A549 treated with Mapracorat at 1 μM for 4 hours (cell line): ENCODE measurements at places on chromosomes 16 and 17. TPM values are rescaled to one million over a fixed set of nuclear protein-coding genes. Genes with fewer than 3 reads are reported as not detected.

AGRP gene
- total RNA-seq, result not detected in 5 replicates

PLA2G10 gene
- 0.24 to 0.65 TPM (median 0.31 TPM) in 5 replicates for total RNA-seq

UBFD1 gene
- 35.8 to 50.7 TPM (median 47.3 TPM) in 5 replicates for total RNA-seq

MKS1 gene
- total RNA-seq, result 9.0 to 12.7 TPM (median 11.2 TPM) in 5 replicates

FOXN1 gene
- total RNA-seq, result 0.04 to 0.08 TPM (median 0.06 TPM) in 3 of 5 replicates, not detected in the others

CA5A gene
- total RNA-seq, result not detected in 5 replicates

PROCA1 gene
- total RNA-seq, result 0.94 to 1.5 TPM (median 1.3 TPM) in 5 replicates

NEUROD2 gene
- 0.08 TPM in 1 of 5 replicates, not detected in the others for total RNA-seq

HOXB13 gene
- total RNA-seq, result 1.8 to 2.4 TPM (median 2.1 TPM) in 5 replicates

NDRG4 gene
- 25.6 to 29.8 TPM (median 26.1 TPM) in 5 replicates for total RNA-seq

GCGR gene
- 0.08 to 0.64 TPM (median 0.35 TPM) in 4 of 5 replicates, not detected in the other for total RNA-seq

CNGB1 gene
- total RNA-seq, result 0.05 to 0.49 TPM (median 0.08 TPM) in 5 replicates

PLCG2 gene
- total RNA-seq, result 2.4 to 5.0 TPM (median 4.1 TPM) in 5 replicates

CES3 gene
- total RNA-seq, result 2.3 to 3.6 TPM (median 2.4 TPM) in 5 replicates

TEKT5 gene
- not detected in 5 replicates for total RNA-seq

ASPHD1 gene
- total RNA-seq, result 15.1 to 26.3 TPM (median 23.9 TPM) in 5 replicates

SLC9A5 gene
- total RNA-seq, result 1.1 to 1.9 TPM (median 1.5 TPM) in 5 replicates

TBX4 gene
- 0.23 to 0.36 TPM (median 0.30 TPM) in 5 replicates for total RNA-seq

RNF166 gene
- total RNA-seq, result 11.8 to 20.1 TPM (median 16.7 TPM) in 5 replicates

TBX6 gene
- total RNA-seq, result 0.08 to 0.44 TPM (median 0.27 TPM) in 5 replicates

OTOP2 gene
- 0.08 to 0.10 TPM in 2 of 5 replicates, not detected in the others for total RNA-seq

SP6 gene
- 3.9 to 5.4 TPM (median 4.4 TPM) in 5 replicates for total RNA-seq

WNK4 gene
- 1.1 to 1.8 TPM (median 1.3 TPM) in 5 replicates for total RNA-seq

SMIM22 gene
- total RNA-seq, result not detected in 5 replicates

HIGD1B gene
- total RNA-seq, result not detected in 5 replicates

CCL4 gene
- not detected in 5 replicates for total RNA-seq

GP1BA gene
- total RNA-seq, result not detected in 5 replicates

ERAL1 gene
- 69.4 to 88.1 TPM (median 83.9 TPM) in 5 replicates for total RNA-seq

FOXJ1 gene
- 0.41 to 0.80 TPM (median 0.70 TPM) in 5 replicates for total RNA-seq

TMEM88 gene
- 0.33 to 1.1 TPM (median 0.63 TPM) in 5 replicates for total RNA-seq

C16orf74 gene
- total RNA-seq, result 12.3 to 19.5 TPM (median 15.1 TPM) in 5 replicates

HS3ST3B1 gene
- 0.59 to 1.0 TPM (median 0.86 TPM) in 5 replicates for total RNA-seq

ATP2A3 gene
- total RNA-seq, result 3.8 to 6.1 TPM (median 4.2 TPM) in 5 replicates

CHST5 gene
- 0.06 to 0.29 TPM (median 0.12 TPM) in 4 of 5 replicates, not detected in the other for total RNA-seq

CDH16 gene
- total RNA-seq, result 3.7 to 4.9 TPM (median 4.4 TPM) in 5 replicates

GDPD3 gene
- 1.3 to 2.2 TPM (median 1.8 TPM) in 5 replicates for total RNA-seq

KRT25 gene
- total RNA-seq, result not detected in 5 replicates

SPATA32 gene
- total RNA-seq, result 0.07 to 0.24 TPM (median 0.19 TPM) in 5 replicates

SLC6A2 gene
- total RNA-seq, result 0.07 to 0.09 TPM in 2 of 5 replicates, not detected in the others

LGALS9B gene
- 0.10 TPM in 1 of 5 replicates, not detected in the others for total RNA-seq

TTLL6 gene
- total RNA-seq, result 0.33 to 0.75 TPM (median 0.49 TPM) in 5 replicates

DNAH2 gene
- 0.01 to 0.02 TPM (median 0.01 TPM) in 4 of 5 replicates, not detected in the other for total RNA-seq

TNFSF13 gene
- 0.70 to 1.2 TPM (median 1.0 TPM) in 5 replicates for total RNA-seq
